ENCODE measurements at places on chromosomes 12 and 14.

GRCh38 chr12:3692616-3693365 lies 60.1 kb downstream of the CRACR2A start:
- no peak for DNase-seq

GRCh38 chr12:6866920-6867412 lies 365 bp upstream of the TPI1 start:
- no peak for DNase-seq

- DNase-seq: peak; percentile 64
Observed at GRCh38 chr12:6266971-6267721, 43.3 kb upstream of the PLEKHG6 start.

GRCh38 chr12:52434760-52435530 lies 774 bp upstream of the KRT75 start:
- no peak for DNase-seq

DNA sequence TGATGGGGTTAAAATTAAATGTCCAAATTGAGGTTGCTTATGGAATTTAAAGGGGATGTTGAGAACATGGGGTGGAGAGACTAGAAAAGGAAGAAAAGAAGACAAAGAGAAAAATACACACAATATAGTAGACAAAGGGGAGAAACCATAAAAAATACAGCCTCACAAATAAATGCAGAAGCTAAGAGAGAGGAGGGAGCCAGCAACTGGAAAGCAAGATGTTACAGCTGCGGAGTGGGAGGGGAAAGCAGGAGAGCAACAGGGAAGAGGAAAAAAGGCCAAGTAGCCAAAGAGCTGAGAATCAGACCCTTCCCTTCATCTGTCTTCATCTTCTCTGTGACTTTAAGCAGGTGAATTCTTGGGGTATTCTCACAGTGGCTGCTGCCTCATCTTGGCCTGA lies 39.7 kb upstream of the SMUG1 start:
- no peak for DNase-seq

- no peak for DNase-seq
Observed at GRCh38 chr14:59728304-59728703, 142.3 kb downstream of the RTN1 start.

- no peak for DNase-seq
Observed at GRCh38 chr12:2144951-2145350, 92.2 kb downstream of the CACNA1C start.

- DNase-seq: no peak
Observed at GRCh38 chr14:105588236-105588860, 62.0 kb downstream of the TMEM121 start.

GRCh38 chr14:103367995-103368394 lies 17.2 kb upstream of the MARK3 start:
- no peak for DNase-seq

- no peak for DNase-seq
Observed at GRCh38 chr14:38904959-38905358, 198.1 kb downstream of the SEC23A start.

DNA sequence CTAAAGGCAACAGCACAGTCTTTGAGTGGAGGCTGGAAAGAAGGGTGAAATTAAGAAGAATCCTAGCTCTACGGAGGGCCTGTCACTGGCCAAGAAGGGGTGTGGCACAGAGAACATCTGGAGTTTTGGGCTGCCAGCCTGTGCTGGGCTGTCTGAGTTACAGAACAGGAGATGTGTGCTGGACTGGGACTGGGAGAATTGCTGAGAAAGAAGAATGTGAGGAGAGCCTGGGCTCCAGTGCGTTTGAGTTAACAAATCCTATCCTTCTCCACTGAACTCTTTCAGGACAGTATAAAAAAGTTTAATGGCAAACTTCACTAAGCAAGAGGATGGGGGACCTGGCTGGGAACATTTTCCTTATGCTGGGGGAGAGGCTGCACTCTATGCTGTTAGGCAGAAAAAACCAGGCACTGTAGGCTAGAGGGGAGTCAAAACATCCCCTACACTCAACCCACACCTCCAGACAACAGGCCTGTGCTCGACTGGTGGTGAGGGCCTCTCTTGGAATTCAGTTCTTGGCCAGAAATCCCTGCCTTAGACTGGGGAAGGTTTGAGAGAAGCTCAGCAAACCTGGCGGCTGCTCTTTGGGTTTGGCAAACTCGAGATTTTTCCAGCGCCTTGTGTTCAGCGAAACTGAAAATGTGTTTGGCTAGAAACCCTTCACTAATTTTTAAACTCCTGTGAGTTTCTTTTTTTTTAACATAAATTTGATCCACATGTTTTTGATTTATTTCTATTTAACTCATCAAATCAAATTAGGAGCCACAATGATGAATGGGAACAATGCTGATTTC lies 217.3 kb downstream of the MON2 start:
- no peak for DNase-seq

GRCh38 chr12:12819752-12820311 lies 6.7 kb downstream of the DDX47 start:
- DNase-seq: no peak

DNA sequence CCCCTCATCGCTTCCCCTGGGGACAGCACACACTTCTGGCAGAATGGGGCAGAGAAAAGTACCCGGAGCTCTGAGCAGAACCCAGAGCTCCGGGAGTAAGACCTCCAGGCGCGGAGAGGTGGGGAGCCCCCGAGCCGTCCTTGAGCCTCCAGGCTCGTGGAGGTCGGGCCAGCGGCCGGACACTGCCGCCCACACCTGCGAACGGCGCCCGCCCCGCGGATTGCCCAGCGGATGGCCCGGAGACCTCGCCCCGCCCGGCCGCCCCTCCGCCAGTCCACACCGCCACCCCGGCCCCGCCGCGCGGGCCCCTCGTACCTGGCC lies 344 bp downstream of the SPTLC2 start:
- DNase-seq: no peak

- DNase-seq: no peak
Observed at GRCh38 chr14:28467611-28468010, 299.0 kb upstream of the FOXG1 start.

DNA sequence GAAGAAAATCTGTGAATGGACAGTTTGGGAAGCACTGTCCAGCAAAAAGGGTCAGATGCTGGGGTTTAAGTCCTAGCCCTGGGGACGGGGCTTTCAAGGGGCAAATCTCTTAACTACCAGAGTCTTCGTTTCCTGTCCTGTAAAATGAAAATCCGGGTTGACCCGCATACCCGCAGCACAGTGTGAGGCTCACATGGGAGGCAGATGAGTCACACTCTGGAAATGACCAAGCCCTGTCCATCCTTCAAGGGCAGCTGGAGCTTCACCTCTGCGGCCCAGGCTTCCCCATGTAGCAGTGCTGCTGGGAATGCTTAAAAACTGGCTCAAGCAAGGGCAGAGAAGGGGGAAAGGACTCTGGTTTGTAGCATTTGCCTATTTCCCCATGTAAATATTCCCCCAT lies 19.0 kb downstream of the FAM181A start:
- no peak for DNase-seq

- no peak for DNase-seq
Observed at GRCh38 chr14:54443981-54444380, 2.8 kb upstream of the CNIH1 start.

DNA sequence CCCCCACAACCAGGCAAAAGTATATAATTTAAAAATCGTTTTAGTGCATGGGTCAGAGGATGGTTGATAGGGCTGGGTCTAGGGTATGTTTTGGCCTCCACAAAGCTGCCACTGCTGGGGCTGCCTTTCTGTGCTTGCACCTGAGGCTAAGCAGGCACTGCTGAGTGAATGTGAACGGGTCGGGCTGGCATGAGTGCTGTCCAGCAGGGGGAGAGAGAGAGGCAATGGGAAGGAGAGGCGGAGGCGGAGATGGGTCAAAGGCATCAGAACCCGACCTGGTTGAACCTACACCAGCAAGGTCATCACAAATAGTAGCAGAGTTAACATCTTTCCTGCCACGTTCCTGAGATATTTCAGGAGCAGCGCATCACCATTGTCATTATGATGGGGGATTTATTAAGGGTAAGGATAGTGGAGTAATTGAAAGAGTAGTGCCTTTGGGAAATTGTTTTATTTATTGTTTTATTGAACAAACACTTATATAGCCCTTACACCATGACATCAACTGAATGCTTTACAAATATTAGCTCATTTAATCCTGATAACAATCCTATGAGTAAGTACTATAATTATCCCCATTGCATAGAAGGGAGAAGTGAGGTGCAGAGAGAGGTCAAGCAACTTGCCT lies 5.8 kb upstream of the NRXN3 start:
- peak; percentile 9 for DNase-seq

- no peak for DNase-seq
Observed at GRCh38 chr14:66009089-66009488, 477.1 kb upstream of the CCDC196 start.

GRCh38 chr12:46473634-46474329 lies 101.2 kb upstream of the SLC38A2 start:
- DNase-seq: peak; percentile 27

GRCh38 chr14:39984323-39984722 lies 552.1 kb upstream of the FBXO33 start:
- no peak for DNase-seq

GRCh38 chr12:2691006-2691344 lies 103.8 kb upstream of the FKBP4 start:
- DNase-seq: peak; percentile 11

- DNase-seq: no peak
Observed at GRCh38 chr14:71597955-71598660, 334.1 kb upstream of the RGS6 start.

GRCh38 chr12:125454786-125455480 lies 389.7 kb downstream of the AACS start:
- no peak for DNase-seq

GRCh38 chr12:52455821-52456220 lies 3.9 kb upstream of the KRT6B start:
- DNase-seq: no peak

- no peak for DNase-seq
Observed at GRCh38 chr12:115648463-115648862, 629.0 kb downstream of the MED13L start.

GRCh38 chr12:128793701-128794100 lies 30.1 kb downstream of the SLC15A4 start:
- no peak for DNase-seq

DNA sequence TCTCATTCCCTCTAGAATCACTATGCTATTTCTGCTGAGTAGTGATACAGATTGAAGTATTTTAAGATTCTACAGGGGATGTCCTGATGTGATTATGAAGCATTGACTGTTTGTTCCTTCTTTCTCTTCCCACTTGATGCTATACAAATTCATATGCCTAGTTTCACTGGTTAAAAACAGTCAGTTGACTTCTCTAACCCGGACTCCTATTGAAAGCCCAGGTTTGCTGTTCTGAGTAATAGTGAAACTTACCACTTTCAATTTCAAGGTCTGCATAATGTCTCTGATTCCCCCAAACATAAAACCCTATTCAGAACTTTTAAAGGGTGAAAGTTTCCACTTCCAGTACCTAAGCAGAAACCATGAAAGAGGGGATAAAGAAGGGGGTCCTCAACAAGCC lies 117.7 kb upstream of the RPL10L start:
- no peak for DNase-seq

DNA sequence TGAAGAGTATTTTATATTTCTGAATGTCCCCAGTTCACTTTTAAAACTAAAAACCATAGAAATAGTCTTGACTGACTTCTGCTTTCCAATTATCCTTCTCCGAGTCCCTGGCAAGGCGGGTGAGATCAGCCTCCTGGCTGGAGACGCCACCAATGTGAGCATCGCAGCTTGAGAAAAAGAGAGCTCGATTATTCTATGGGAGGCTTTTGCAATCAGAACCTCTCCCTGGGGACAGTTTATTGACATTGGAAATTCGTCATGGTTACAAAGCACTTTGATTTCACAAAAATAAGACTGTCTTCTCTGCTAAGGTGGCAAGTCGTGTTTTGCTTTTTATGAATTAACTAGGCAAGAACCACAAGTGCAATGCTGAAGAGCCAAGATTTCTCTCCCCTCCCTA lies 23.6 kb upstream of the GPHB5 start:
- no peak for DNase-seq

DNA sequence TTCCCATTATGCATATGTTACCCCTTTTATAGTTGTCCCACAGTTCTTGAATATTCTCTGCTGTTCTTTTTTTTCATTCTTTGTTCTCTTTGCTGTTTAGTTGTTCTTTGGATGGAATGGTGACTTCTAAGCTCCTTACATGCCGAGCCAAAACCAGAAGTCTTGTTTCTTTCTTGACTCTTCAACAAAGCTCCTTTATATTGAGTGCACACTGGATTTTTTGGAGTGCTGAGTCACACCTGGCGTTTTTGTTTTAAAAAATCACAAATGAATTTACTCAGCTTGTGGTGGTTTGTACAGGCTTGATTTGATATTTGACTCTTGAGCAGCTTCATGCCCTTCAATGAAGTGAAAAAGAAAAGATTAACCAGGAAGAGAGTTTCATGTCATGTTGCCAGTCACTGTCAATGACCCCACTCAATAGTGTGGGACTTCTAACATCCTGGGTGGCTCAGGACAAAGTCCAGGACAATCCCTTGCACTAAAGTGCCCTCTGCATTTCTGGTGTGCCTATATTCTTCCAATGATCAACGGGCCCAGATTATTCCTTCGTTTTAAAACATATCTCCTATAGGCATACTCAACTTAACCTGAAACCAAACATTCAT lies 112.4 kb upstream of the SLC38A4 start:
- no peak for DNase-seq

- DNase-seq: no peak
Observed at GRCh38 chr12:10497602-10498001, 8.1 kb upstream of the EIF2S3B start.

- no peak for DNase-seq
Observed at GRCh38 chr14:96272777-96273473, 16.9 kb downstream of the BDKRB1 start.

DNA sequence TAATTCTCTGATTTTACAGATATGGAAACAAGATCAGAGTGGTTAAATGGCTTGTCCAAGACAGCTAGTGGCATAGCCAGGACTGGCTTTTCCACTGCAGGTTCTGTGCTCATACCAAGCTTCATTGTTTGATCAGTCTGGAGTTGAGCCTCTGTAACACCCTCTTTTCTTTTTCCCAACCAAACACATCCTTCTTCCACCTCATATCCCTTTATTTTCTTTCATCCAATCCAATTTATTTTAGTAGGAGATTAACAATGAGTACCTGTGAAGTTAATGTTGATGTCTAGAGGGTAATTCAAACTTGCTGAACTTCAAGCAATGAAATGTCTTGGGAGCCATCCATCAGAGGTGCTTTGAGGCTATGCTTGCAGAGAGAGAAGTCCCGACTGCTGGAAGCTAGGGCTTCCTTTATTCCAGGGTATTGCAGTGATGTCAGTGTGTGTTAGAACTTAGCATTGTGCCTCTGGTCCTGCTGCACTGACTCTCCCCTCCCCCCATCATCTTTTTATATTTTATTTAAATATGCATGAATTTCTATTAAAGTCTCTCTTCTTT lies 452.1 kb upstream of the PDE3A start:
- DNase-seq: no peak
